ENCODE measurements at places on chromosomes 16 and 17.
A peak's percentile ranks its signal among the peaks of the same experiment; 100 is the strongest.

GRCh38 chr16:55081622-55082590 lies 151.2 kb downstream of the IRX5 start:
- no peak for DNase-seq

- DNase-seq, result no peak
Measured at GRCh38 chr17:63140255-63140654, 174.2 kb downstream of the TANC2 start.

- no peak for DNase-seq
Measured at GRCh38 chr17:65243838-65244625, 106.9 kb downstream of the RGS9 start.

DNA sequence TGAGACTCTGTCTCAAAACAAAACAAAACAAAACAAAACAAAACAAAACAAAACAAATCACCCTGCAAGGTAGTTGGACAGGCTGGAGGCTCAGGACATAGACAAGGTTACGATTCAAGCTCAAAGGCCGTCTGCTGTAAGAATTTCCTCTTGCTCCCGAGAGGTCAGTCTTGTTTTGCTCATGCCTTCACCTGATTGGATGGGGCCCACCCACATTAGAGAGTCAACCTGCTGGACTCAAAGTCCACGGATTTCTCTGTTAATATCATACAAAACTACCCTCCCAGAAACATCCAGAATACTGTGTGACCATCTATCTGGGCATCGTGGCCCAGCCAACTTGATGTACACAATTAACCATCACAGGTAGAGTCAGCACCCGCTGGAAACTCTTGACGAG lies 330.0 kb upstream of the EEF2KMT start:
- DNase-seq, result no peak

DNA sequence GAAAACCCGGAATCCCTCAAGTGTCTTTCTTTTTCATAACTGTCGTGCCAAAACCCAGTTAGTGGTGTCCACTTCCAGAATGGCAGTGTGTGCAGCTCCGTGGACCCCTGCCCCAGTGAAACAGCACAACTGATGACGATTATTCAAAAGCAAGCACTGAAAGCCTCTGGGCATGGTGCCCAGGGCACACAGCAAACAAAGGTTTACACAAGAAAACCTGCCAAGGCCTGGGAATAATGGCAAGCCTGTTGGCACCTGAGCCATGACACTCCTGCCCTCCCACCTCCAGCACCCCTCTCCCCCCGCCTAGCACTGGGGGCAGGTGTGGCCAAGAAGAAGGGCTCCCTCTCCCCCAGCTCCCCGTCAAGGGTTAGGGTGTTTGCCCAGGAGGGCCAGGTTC lies 2.8 kb downstream of the PKMYT1 start:
- DNase-seq, result no peak

DNA sequence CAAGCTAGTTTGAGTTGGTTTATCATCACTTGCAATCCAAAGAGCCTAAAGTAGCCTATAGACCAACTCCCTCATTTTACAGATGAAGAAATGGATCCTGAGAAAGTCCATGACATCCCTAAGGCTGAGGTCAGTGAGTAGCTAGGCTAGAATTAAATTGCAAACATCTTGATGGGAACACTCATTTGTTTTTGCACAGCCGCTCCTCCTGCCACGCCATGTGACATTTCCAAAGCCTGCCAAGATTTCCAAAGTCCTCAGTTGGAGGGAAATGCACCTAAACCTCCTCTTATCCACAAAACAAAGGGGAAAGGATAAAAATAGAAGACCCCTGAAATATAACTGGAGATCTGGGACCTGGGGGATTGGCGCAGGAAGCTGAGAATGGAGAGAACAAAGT lies 15.0 kb downstream of the TMEM92 start:
- no peak for DNase-seq

DNA sequence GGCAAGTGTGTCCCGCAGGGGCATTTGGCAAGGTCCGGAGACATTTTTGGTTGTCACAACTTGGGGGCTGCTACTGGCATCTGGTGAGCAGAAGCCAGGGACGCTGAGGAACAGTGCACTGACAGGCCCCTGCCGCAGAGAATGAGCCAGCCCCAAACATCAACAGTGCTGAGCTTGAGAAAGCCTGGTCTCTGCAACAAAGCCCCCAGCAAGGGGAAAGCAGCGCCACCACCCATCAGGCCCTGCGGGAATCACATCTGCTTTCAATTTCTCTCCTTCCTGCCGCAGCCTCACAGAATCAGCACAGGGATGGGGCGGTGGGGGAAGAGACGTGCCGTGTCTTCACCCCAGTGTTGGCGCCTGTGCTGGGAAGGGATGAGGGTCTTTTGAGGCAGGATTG lies 14.8 kb upstream of the PRPSAP1 start:
- no peak for DNase-seq

- DNase-seq, result no peak
Measured at GRCh38 chr17:7101531-7101930, 13.1 kb downstream of the ASGR2 start.

- no peak for DNase-seq
Measured at GRCh38 chr16:66229651-66230050, 136.8 kb upstream of the CDH5 start.

GRCh38 chr16:4602331-4602730 lies 12.4 kb downstream of the UBALD1 start:
- no peak for DNase-seq

- DNase-seq, result no peak
Measured at GRCh38 chr16:73311857-73312723, 264.2 kb upstream of the ZFHX3 start.

- DNase-seq, result peak; percentile 58
Measured at GRCh38 chr17:43994272-43995149, 9.9 kb upstream of the NAGS start.

GRCh38 chr17:47199627-47200324 lies 9.4 kb upstream of the MYL4 start:
- DNase-seq, result no peak

GRCh38 chr17:51778842-51779241 lies 379.7 kb downstream of the CA10 start:
- no peak for DNase-seq

Data from GM12892 (cell line).